ENCODE measurements at places on chromosomes 2 and 18.

- no peak for DNase-seq
These were observed 168.5 kb downstream of the TPGS2 start for GRCh38 chr18:36660311-36660710.

- no peak for DNase-seq
These were observed 38.0 kb downstream of the G6PC2 start for GRCh38 chr2:168939061-168939460.

GRCh38 chr2:190607014-190607597, 41.8 kb upstream of the NAB1 start:
- DNase-seq, result peak; percentile 44

GRCh38 chr2:49241991-49242390, 87.7 kb upstream of the FSHR start:
- DNase-seq, result peak; percentile 82

DNA sequence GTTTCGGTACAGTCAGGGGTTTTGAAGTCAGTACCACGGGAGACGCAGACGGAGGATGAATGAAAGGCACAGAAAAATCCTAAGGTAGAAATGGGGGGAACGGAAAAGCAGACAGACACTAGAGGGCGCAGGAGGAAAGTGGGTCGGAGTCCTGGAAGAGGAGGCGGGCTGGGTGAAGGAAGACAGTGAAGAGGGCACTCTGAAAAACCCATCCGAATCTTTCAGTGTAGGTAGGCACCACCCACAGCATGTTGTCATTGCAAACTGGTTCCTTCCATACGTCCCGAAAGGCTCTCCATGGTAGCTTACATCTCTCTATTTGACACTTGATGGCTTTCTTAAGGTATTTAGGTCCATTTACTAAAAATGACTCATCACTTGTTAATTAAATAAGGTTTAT, 18.5 kb upstream of the ZNF236 start:
- DNase-seq, result peak; percentile 58

Measured in fibroblast of skin of scalp (primary cell).